IPS-NIHi11 (cell line): ENCODE measurements at places on chromosomes 5 and 9.

- no peak for DNase-seq
Measured at GRCh38 chr5:174493530-174493929, 230.9 kb upstream of the MSX2 start.

DNA sequence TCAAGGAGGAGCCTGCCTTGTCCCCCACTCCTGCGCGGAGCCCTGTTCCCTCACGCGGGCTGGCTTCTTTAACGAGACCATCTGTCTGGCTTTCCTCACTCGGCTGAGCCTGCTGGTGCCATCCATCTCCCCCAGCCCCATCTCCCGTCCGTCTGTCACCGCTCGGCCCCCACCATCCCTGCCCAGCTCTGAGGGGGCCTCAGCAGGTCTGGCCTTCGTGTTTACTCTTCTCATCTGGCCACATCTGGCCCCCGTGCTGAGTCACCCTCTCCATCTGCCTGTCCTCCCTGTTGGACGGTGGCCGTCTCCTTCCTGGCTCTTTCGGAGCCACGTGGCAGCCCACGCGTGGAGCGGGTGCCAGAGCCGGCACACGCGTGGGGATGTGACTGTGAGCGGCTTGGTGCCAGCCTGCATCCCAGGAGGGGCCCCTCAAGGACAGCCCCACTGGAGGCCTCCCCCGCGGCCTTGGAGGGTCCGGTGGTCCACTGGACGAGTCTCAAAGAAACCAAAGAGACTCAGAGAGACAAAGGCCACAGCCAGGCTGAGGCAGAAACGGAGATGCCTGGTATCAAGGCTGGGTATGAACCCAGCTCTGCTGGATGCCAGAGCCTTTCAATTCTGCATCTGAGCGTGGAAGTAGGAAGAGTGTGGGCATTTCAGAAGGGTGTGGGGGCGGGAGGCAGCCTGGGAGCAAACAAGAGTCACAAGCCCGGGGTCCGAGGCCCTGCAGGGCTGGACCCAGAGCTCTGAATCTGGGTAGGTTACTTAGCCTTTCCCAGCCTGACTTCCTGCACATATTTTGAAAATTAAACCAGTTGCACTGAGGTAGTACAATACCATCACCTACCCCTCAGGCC, 76.7 kb upstream of the UNC5A start:
- DNase-seq, result no peak

GRCh38 chr5:127754259-127754658, 51.1 kb downstream of the CCDC192 start:
- DNase-seq, result no peak

GRCh38 chr5:172038167-172038566, 31.7 kb upstream of the FBXW11 start:
- no peak for DNase-seq

DNA sequence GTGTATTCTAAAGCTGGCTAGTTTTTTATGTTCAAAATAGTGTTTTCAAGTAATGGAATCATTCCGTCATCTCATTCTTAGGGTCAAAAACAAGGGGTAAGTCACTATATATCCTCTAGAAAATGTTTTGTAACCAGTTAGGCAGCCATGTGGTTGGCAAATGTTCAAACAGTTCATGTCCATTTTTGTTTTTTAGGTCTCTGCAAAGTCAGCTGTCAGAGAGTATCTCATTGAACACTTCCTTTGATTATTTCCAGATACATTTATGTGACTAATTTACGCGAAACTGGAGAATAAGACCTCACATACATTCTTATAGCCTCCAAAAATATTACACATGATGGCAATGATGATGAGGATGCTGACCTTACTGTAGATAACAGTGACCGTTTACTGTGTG, 50.4 kb downstream of the TRIO start:
- DNase-seq, result no peak

DNA sequence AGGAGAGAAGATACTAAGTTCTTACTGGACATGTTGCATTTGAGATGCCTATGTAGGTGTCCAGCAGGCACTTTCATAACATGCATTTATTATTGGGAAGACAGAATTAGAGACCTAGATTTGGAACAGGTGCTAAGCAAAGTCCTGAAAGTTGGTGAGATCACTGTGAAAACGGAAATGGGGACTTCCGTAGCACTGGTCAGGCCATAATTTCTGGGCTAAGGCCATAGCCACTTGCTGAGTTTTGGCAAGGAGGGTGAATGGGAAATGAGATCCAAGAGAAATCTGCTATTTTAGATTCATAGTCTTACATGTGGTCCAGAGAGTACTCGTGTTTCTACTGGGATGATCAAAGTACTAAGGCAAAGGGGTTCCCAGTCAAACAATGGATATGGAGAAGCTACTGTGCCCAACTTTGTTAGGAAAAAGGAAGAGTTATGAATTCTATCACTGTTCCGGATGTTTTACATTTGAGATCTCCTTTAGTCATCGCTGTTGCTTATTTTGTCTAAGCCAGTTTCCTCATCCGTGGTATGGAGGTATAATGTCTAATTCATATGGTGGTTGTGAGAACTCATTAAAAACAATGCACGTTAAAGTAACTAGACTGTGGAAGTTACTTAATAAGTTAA, 33.4 kb downstream of the TEK start:
- no peak for DNase-seq
